ENCODE measurements at places on chromosomes 7 and 10.

GRCh38 chr7:121313793-121314676 lies 14.8 kb upstream of the WNT16 start:
- no peaks in the 10 kb centered on the region for H3K36me3 ChIP-seq
- H3K4me3 ChIP-seq = no peak overlapping the region
- H3K4me1 ChIP-seq = no peaks in the 10 kb centered on the region
- peak; percentile 37 for DNase-seq

DNA sequence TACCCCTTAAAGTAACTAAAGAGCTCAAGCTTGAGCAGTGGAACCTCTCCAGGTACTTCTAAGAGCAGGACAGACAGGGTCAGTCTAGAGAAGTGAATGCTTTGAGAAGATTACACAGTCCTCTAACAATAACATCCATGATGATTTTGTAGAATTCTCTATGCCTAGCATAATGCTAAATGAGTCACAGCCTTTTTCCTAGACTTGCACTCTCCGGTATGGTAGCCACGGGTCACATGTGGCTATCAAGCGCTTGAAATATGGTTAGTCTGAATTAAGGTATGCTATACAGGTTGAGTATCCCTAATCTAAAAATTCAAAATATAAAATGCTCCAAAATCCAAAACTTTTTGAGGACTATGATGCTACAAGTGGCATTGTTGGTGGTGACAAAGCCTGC lies 166.6 kb upstream of the MKLN1 start:
- H3K27ac ChIP-seq = no peak overlapping the region
- no peaks in the 10 kb centered on the region for H3K36me3 ChIP-seq
- H3K4me1 ChIP-seq = no peaks in the 10 kb centered on the region
- no peak overlapping the region for H3K4me3 ChIP-seq

GRCh38 chr7:81327468-81328266 lies 408.8 kb upstream of the SEMA3C start:
- no peak overlapping the region for H3K4me3 ChIP-seq
- no peak overlapping the region for H3K27ac ChIP-seq
- DNase-seq = no peak
- H3K36me3 ChIP-seq = no peaks in the 10 kb centered on the region
- no peaks in the 10 kb centered on the region for H3K4me1 ChIP-seq
- no peaks in the 10 kb centered on the region for H3K27me3 ChIP-seq

DNA sequence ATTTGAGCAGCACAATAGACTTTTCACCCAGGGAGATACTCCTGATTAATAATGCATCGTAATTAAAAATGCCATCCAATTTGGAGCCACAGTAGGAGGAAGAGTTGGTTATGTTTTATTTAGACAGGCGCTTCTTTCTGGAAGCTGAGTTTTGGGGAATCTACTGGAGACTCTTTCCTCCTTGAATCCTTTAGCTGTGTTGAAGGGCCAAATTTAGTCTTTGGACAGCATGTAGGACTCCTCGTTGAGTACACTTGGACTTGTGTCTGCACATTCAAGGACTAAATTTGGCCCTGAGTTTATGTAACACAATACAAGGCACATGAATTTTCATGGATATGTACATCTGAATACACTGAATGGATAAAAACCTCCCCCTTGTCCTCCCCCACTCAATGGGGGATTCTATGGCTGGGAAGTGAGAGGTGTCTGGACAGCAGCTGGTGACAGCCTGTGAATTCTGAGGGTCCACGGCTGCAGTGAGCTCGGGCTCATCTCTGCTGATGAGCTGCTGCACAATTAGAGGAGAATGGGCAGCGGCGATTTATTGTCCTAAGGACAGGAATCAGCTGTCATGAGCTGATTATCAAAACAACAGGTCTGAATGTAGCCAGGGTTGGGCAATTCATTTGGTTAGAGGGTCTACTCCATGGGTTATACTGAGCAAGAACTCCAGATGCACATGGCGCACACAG lies 95.2 kb downstream of the PRTFDC1 start:
- peaks cover 6% of the 10 kb centered on the region for H3K4me1 ChIP-seq
- H3K27me3 ChIP-seq = no peaks in the 10 kb centered on the region
- DNase-seq = no peak
- H3K36me3 ChIP-seq = no peaks in the 10 kb centered on the region
